ENCODE measurements at places on chromosomes 3 and 15.

DNA sequence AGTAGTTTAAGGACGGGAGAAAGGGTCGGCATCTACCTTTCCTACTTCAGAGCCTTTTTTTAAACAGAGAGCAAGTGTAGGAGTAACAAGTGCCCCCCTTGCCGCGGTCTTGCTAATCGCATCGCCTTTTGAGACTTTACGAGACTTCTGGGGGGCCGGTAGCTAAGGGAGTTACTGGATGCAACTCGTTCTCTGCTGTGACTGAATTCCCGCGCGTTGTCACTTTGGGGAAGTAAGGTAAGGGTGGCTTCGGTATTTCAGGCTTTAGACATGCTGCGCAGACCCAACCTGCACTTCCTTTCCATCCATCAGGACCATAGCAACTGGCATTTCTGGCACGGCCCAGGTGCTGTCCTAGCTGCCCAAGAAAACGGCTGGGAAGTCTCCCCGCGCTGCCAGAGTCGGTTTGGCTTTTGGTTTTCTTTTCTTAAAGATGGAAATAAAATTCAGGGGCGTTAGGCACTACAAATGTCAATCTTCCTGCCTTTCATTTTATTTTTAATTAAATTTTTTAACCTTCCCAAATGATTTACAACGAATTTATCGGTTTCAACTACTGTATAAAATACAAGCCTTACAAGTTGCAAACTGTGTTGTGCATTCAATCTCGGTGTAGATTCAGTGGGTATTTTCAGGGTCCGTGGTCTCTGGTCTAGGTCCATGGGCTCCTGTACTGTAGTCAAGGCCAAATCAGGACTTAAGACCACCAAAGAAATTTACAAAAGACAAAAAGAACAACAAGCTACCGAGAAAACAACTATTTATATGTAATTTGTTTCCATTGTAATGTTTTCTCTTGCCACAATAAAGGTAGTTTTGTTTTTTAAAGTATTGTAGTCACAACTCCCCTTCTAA, 3.5 kb downstream of the MECOM start:
- no peak for DNase-seq

DNA sequence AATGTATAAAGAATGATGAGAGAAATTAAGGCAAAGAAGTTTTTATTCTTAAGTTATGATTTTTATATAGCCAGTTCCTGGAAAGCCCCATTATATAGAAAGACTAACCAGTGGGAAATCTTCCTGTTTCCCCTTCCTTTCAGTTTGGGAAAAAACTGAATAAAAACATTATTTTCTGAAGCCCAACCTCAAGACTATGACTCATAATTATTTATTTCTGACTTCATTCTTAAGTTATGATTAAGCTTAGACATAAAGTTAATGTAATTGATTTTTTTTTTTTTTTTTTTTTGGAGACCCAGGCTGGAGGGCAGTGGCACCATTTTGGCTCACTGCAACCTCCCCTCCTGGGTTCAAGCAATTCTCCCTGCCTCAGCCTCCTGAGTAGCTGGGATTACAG, 55.8 kb downstream of the TRPC1 start:
- peak; percentile 51 for DNase-seq

DNA sequence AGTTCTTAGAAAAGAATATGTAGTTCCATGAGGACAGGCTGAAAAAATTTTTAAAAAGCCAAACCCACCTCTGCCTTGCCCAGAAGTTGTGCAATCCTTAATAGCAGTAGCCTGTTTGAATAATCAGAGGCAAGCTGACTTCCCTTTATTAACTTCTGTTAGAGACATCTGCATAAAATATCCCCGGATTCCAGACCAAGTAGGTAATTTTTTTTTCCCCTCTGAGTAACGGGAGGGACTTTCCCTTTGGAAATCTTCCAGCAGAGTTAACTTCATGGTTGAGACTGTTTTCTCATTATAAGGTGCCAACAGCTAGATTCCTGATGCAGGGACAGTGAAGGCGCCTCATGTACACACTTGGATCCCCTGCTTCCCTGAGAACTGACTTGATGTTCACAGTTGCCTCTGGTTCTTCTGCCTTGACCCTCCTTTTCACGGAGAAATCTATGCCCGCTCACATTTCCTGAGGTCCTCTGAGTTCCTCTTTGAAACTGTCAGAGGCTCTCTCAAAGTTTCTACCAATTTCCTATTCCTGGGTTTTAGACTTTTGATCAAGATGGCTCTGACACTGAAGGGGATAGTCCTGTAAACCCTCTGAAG, 227.6 kb upstream of the BHLHE40 start:
- DNase-seq, result peak; percentile 82

DNA sequence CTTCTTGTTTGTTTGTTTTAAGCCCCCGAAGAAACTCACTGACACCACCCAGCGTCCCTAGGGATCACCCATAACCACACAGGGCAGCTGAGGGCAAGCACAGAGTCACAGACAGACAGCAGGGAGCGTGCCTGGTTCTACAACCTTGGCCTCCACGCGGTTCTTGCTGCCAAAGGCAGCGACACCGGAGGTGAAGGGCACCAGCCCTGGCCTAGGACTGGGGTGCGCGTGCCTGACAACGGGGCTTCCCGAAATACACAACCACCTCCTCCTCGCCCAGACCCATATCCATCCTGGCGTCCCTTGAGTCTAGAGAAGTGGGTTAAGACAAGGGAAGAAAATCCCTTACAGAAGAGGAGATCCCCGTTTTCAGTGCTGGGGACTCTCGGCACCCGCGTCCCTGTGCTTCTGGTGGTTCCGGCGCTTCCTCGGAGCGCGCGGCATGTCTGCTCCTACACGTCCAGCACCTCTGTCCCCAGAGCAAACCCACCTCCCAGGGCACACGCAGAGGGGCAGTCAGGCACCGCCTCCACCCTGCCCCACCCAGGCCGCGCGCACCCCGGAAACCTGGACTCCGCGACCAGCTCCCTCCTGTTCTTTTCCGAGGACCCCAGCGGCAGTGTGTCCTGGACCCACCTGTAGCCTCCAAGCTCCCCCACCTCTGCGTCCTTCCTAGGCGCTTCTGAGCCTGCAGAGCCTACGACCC, 911 bp downstream of the RFTN1 start:
- DNase-seq, result no peak

- no peak for DNase-seq
Observed at GRCh38 chr3:126126811-126127431, 43.0 kb upstream of the SLC41A3 start.

DNA sequence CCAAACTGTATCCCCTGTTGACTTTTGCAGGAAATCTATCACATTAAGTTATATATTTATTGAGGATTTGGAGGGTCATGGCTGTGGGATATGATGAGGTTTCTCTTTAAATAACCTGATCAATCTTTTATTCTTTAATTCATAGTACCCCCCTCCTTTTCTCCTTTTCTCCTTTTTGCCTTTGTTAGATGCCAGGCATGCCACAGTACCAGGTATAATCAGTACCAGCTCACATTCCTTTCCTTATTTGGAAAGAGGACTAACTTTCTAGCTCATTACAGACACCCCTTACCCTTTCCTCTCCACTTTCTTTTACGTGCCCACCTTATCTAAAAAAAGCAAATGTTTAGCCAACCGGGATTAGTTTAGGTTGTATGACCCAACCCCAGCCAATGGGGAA, 326.4 kb upstream of the NAALADL2 start:
- no peak for DNase-seq

GRCh38 chr3:182487143-182487542, 306.2 kb upstream of the ATP11B start:
- peak; percentile 26 for DNase-seq

- no peak for DNase-seq
Observed at GRCh38 chr3:137324114-137324513, 366.3 kb downstream of the IL20RB start.

GRCh38 chr3:184426691-184427141, 46.9 kb downstream of the CHRD start:
- no peak for DNase-seq

GRCh38 chr3:16468336-16469098, 45.0 kb downstream of the RFTN1 start:
- no peak for DNase-seq

- no peak for DNase-seq
Observed at GRCh38 chr3:167669699-167670098, 16.0 kb upstream of the WDR49 start.

GRCh38 chr3:122952520-122952919, 75.0 kb downstream of the SEMA5B start:
- DNase-seq, result no peak

GRCh38 chr3:90062631-90063200, 955.3 kb downstream of the EPHA3 start:
- DNase-seq, result no peak

GRCh38 chr3:103785537-103785936, 1350.7 kb downstream of the ZPLD1 start:
- DNase-seq, result no peak

GRCh38 chr15:63917588-63918316, 84.0 kb upstream of the HERC1 start:
- no peak for DNase-seq

DNA sequence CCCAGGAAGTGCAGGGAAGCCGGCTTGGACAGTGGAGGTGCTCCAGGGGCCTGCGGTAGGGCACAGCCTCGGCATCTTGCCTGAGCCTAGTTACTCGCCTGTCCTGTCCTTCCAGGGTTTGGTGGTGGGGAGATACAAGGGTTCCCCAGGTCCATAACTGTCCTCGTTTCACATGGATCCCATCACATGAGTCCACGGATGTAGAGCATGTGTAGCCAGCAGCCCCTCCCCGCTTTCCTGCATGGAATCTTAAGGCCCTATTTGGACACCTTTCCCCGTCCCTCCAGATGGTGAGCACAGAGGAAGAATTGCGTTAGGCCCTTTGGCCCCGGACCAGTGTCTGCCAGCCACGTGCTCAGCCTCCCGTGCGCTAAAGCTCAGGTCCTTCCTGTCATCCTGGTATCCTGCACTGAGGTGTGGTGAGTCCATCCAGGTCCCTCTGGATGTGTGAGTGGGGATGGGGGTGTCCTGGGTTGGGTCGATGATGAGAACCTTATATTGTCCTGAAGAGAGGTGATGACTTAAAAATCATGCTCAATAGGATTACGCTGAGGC, 230.4 kb downstream of the SNRPN start:
- no peak for DNase-seq

DNA sequence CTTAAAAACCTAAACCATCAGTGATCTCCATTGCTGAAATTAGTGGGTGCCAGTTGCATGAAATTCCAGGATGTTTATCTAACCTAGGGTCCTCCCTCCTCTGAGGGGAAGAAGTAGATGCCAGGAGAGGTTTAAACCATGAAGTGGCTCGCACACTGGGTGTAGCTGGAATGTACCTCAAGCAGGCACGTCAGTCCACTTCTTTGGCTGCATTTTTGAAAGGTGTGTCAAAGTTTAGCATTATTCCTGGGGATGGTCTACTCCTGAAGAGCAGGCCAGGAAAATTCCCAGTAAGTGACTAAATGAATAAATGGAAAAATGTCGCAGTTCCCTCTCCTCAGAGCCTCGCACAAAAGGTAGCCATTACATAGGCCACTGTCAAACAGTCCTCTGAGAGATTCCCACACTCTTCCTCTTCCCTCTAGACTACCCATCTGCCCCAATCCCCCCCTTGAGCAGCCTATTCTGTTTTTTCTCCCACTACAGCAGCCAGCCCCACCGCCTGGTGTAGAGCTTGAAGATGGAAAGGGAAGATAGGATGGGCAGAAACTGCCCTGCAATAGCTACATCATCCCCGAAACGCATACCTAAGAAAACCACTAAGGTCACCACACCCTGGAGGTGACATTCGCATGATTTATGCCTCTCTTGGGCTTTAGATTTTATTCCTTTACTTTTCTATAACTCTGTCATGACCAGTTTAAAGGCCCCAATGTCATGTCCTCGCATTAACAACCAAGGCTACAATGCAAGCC, 655 bp upstream of the TMOD3 start:
- DNase-seq, result no peak

- DNase-seq, result peak; percentile 41
Observed at GRCh38 chr15:88258093-88258641, 1.6 kb upstream of the NTRK3 start.

DNA sequence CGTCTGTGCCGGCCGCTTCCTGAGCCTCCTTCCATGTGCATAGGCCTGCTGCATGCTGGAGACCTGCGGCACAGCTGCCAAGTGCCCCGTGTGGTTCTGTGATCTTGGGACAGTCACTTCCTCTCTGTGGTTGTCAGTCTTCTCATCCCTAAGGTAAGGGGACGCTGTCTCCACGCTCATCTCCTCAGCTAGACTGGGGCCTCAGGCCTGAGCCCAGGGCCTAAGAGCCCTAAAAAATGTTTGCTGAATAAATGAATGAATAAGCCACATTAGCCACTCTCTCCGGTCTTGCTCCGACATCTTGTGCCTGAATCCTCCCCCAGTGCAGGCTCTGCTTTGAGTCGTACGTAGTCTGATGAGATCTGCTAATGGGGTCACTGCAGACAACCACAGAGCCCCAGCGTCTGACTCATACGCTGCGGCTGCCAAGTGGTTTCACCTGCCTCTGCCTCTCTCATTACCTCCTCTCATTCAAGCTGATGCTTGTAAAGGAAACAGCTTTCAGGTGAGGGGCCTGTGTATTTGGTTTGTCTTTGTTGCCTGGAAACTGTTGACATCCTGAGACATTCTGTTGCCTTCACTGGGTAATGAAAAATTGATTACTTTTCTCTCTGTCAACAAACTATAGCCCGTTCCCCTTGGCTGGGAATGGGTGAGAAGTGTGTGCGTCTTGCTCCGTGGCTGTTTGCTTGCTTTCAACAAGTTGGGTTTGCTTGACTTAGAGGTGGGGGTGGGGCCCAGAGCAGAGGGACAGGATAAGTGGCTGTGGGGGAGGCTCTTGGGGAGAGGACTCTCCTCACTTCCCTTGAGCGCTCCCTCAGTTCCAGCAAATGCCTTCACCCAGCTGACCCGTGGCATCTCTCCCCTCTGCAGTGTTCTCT, 15.9 kb downstream of the RPLP1 start:
- no peak for DNase-seq

DNA sequence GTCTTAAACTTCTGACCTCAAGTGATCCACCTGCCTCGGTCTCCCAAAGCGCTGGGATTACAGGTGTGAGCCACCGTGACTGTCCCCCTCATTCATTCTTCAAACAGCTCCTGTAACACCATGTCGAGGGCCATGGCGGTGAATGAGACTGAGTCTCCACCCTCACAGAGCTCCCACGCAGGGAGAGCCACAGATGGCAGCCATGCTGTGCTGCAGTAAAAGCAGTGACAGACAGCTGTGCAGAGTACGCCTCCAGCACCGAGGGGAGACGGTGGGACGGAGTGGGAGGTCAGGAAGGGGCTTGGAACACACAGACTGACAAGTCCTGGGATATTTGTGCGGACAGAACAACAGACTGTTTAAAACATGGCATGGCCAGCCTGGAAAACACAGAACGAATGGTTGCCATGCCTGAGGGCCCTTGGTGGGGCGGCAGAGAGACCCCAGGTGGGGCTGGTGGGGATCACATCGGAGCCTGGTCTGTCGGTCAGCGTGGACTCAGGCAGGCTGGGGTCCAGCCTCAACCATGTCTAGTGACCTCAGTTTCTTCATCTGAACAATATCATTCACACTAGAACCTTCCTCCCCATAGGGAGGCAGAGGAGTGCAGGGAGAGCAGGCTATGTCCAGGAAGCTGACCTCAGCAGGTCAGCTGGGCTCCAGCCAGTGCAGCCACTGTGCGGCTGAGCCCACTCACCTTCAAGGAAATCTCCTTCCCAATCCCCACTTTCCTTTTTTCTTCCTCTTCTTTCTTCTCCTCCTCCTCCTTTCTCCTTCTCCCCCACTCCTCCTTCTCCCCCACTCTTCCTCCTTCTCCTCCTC, 20.6 kb upstream of the LCTL start:
- DNase-seq, result no peak

- DNase-seq, result no peak
Observed at GRCh38 chr3:23706111-23706510, 99.6 kb upstream of the UBE2E1 start.

GRCh38 chr3:47899495-47900108, 96.7 kb downstream of the DHX30 start:
- DNase-seq, result no peak

Data from fibroblast of skin of scalp (primary cell).